ENCODE measurements at places on chromosomes 7 and 10.

GRCh38 chr10:56745490-56745889 lies 384.4 kb upstream of the ZWINT start:
- no peak for DNase-seq

DNA sequence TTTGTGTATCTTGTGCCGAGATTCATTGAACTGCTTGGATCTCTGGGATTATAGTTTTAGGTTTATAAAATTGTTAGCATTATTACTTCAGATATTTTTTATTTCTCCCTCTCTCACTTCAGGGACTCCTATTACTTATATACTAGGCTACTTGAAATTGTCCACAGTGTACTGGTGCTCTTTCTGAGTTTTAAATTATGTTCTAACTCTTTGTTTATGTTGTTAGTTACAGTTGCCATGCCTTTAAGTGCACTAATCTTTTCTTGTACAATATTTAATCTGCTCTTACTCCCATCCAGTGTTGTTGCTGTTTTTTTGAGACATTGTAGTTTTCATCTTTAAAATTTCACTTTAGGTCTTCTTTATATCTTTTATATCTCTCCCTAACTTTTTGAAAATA lies 13.1 kb downstream of the PLEKHS1 start:
- DNase-seq = no peak

DNA sequence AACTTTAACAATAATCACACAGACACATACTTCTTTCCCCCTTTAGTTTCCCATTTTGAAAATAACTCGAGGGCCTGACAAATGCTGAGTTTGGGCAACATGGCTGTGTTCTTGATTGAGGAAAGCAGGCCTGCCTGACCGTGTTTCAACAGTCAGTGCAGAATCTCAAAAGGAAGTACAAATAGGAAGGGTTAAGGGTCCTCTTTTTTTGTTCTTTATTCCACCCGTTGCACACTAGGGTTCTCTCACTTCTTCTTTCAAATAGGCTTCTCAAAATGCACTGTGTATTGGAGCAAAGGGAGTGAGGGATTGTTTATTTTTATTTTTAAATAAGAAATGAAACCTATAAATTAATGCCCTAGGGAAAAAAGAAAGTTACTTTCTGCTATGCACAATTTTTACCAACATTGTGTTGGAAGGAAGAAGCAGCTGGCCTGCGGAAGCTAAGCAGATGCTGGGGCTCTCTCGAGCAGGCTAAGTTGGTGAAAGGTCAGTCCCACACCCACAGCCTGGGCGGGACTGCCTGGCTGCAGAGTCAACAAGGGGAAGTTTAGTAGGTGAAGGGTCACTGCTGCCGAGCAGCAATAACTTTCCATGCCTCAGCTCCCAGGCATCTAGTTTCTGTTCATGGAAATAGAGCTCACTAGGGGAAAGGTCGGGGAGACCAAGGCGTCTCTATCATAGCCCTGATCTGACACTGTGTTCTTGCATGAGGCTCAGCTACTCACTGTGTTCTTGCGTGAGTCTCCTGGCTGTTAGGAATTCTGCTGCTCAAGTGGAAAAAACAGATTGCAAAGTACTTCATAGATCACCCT lies 12.2 kb upstream of the PDK4 start:
- DNase-seq = peak; percentile 82

GRCh38 chr10:20624642-20625041 lies 272.5 kb downstream of the NEBL start:
- DNase-seq = no peak

GRCh38 chr10:48833674-48834073 lies 106.0 kb downstream of the LRRC18 start:
- DNase-seq = no peak

DNA sequence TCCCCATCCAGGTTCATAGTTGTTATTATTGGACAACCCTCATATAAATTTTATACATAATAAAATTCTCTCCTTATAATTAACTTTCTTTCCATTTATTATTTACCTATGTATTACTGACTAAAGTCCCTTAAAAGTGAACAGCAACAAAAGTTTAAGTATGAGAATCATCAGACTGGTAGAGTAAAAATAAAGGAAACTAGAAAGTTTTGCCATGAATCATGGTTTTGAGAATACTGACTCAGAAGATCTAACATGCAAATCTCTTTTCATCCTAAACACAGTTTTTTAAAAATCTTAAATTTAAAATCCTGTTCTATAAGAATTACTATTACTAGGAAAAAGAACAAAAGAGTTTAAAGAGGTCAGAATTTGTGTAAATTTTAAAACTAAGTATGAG lies 32.1 kb downstream of the HERC4 start:
- DNase-seq = no peak

GRCh38 chr7:8037151-8037550 lies 68.6 kb downstream of the GLCCI1 start:
- DNase-seq = no peak

- no peak for DNase-seq
Measured at GRCh38 chr7:85014936-85015660, 171.8 kb downstream of the SEMA3D start.

DNA sequence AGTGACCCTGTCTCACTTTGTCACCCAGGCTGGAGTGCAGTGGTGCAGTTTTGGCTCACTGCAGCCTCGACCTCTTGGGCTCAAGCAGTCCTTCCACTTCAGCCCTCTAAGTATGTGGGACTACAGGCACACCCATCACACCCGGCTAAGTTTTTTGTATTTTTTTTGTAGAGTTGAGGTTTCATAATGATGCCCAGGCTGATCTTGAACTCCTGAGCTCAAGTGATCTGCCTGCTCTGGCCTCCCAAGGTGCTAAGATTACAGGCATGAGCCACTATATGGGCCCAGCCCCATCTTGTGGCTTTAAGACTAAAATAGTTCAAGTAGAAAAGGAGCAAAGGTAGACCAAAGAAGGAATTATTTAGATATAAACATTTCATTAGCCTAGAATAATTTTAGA lies 65.5 kb downstream of the MLLT10 start:
- no peak for DNase-seq

DNA sequence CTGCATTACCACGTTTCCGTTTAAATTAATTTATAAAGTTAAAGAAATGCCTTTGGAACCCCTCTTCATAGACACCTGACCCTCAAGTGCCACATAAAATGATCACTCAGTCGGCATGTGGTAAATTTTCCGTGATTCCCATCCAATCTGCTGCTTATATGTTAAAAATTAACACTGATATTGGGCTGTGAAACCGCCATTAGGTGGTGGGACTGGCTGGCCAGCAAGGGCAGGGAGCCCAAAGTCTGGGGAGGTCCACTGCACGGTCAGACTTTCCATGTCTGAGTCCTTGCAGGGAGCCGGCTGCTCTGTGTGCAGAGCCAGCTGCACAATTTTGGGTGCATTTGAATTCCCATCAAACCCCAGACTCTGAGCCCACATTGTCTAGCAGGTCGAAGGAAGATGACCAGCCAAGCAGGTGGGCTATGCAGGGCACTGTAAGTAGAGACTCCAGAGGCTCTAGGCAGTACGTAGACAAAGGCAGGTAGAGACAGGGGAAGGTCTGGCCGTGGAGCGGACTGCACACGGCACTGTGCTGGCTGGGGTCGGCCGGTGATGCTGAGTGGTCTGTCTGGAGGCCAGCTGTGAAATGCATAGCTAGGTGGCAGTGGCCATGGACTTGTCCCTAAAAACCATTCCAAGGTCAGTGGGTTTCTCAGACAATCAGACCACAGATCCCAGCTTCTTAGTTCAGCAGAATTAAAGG lies 122.9 kb downstream of the SH3PXD2A start:
- DNase-seq = no peak

- no peak for DNase-seq
Measured at GRCh38 chr7:112084520-112084971, 121.7 kb downstream of the DOCK4 start.

DNA sequence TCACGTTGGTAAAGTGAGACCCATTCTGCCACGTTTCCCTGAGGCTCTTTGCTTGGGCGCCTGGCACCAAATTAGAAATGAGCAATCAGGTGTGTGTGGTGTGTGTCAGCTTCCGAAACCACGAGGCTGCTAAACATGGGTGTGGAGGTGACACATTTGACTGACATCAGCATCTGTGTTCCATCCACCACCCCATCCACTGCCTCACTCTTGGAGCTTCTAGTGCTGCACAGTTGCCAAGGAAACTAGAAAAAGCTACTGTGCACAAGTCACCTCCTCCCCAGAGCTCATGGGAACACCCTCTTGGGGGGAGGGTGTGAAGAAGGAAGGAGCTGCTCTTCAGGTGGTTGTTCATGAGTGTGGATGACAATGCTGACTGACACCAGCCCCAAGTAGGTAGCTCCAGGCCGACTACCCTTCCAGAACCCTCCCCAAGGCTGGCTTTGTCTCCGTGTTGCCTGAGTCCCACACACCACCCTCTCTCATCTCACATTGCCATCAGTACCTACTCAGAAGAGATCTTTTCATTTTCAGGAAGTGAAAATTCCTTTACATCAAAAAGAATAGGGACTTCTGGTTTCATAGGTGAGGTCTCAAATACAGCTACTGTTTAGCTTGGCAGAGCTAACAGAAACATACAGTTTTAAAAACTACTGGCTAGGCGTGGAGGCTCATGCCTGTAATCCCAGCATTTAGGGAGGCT lies 152.2 kb downstream of the TMEM178B start:
- DNase-seq = no peak

DNA sequence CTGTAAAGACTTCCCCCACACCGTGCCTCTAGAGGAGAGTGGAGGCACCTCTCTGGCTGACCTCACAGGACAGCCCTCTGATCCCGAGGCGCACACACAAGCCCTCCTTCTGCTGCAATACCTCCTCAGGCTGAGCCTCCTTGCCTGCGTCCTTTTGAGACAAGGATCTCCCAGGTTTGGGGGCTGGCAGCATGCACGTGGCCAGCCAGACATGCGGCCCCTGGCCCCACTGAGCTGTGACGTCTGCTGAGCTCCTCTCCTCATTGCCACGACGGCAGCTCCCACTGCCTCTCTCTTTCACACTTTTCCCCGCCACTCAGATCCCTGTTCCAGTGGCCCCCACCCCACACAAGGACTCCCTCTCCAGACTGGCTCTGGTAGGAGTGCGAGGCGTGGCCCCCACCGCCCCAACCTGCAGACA lies 12.2 kb upstream of the DNAAF5 start:
- no peak for DNase-seq

DNA sequence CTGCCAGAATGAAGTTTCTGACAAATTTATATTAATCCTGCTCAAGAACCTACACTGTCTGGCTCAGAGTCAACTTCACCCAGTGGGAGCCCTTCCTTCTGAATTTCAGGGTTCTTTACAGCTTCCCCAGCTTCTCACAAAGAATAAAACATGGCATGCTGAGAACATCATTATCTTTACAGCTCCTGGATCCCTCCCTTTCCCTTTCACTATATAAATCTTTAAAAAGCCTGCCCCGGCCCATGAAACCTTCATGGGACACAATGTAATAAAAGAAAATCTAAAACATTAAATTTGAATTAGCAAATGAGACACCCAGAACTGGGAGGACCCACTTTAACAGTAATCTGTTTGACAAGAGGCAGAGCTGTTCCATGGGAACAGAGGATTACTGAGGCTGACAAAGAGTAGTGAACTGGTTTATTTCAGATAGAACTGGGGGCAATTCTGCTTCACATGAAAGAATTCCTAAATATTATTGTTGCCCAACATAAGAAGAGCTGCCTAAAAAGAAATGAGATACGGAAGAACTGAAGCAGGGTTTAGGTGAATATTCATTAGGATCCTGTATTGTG lies 222.8 kb downstream of the THSD7A start:
- no peak for DNase-seq

- DNase-seq = no peak
Measured at GRCh38 chr7:151426441-151426903, 13.5 kb downstream of the CRYGN start.

GRCh38 chr10:4352414-4352961 lies 473.5 kb upstream of the AKR1E2 start:
- no peak for DNase-seq

Measured in right renal pelvis (tissue), 4 donors.